ENCODE measurements at places on chromosomes 11 and 22.

DNA sequence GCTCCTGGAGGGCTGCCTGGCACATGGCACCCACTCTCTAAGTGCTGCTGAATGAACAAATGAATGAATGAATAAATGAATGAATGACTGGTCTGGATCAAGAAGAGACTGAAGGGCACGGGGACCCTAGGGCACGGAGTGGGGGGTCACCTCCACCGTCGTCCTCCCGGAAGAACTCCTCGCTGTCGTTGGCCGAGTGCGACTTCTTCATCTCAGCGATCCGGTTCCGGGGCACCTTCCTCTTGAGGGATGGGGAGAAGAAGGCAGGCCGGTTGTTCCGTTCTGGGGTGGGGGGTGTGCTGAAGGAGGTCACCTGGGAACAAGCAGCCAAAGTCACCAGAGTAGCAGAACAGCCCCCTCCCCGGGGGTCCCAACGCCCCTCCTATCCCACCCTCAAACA, 36.0 kb downstream of the NUP50 start:
- DNase-seq = no peak

DNA sequence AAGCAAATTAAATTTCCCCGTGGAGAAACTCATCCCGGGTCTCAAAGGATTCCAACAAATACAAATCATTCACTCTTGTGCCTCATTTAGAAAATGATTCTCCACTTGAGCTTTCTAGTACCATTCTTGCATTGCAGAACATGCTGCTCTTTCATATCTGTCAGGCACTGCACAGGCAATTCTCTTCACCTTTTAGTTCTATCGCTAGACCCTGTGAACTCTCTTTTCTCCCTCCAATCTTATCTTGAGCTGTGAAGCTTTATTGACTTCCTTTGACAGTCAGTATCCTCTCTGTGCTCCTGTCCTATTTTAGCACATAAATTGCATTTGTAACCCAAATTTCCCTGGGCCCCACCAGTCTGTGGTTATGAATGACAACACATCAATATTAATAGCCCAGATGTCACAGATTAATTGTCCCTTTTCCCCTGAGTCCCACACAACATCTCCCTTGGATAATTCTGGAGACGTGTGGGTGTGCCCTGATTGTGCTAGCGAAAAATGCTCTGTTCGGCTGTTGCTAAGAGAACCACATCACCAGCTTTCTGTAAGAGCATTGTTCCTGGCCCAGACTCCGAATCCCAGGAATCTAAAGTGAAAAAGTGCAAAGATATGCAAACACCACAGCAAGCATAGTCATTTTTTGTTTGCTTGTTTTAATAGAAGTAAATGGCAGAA, 22.4 kb upstream of the SC5D start:
- DNase-seq = peak; percentile 38

DNA sequence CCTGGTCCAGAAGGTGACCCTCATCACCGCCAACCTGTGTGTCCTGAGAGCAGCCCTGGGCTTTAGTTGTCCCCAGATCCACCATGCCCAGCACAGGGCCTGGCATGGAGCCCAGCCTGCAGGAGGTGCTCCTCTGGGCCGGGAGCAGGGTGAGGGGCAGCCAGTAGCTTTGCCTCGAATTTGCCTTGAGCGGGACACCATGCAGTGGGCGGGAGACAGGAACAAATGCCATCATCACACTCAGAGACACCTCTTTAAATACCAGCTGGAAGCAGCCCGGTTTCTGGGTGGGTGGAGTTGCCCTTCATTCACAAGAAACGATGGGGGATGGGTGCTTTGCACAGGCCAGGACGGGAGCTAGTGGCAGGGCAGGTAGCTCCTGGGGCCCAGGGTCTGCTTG, 19.3 kb downstream of the FLRT1 start:
- DNase-seq = no peak

- no peak for DNase-seq
Observed at GRCh38 chr11:71454470-71455113, 1.6 kb downstream of the NADSYN1 start.

DNA sequence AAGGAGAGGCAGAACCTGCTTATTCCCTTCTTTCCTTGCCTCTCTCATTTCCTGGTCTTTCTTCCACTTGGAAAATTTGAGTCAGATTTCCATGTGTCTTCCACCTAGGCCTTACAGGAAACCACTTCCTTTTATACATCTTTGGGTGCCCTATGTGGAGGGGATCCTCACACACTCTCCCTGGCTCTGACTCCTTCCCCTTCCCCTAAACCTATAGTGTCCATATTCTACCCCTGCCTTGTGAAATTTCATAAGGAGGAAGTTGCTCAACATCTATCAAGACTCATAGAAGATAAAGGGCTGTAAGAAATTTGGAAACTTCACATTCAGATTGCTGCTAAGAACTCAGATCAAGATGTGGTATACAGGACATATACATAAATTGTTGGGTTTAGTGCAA, 20.4 kb downstream of the TUG1 start:
- DNase-seq = no peak

GRCh38 chr11:111737444-111738210, 28.6 kb downstream of the PPP2R1B start:
- no peak for DNase-seq

GRCh38 chr22:36756746-36757655, 18.9 kb downstream of the IFT27 start:
- DNase-seq = no peak

DNA sequence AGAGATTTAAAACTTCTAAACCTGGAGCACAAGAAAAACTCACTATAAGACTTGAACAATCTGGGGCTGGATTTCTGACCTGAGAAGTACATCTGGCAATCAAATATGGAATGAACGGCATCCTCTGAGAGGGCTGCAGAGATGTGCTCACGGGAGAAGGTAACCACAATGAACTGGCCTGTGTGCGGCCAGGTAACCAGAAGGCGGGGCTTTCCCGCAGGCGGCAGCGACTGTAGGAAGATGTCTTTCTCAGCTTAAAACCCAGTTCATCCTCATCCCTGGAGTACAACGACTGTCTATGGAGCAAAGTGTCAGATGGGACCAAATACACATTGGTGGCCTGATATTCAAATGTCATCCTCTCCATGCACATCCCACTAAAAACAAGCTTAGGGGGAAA, 24.5 kb downstream of the MICAL3 start:
- peak; percentile 0 for DNase-seq

DNA sequence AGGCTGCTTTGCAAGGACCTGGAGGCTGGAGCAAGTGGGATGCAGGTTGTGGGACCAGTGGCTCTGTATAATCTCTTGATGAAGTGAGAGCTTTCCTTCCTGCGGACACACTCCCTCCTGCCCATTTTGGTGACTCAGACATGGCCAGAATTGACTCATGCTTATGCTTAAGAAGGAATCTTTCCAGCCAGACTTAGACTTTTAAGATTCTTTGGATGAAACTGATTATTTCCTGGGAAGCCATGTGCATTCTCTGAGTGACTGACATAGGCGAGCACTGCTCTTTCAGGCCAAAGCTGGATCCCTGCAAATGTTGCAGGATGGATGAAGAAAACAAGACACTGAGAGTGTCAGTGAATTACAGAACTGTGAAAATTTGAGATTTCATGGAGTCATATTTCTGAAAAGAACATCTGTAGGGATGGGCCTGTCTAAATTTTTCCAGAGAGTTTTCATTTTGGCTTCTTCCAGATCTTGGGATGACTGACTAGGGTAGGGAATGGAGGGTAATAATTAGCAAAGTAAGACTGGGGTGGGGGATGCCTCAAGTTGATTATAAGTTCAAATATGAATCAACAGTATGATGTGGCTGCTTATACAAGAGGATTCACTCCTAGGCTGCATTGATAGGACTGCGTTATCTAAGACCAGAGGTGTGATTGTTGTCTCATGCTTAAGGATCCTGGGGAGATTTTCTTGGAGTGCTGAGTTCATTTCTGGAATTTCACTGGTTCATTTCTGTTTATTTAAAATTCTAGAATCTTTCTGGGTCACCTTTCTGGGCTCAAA, 195.8 kb downstream of the HIPK3 start:
- DNase-seq = no peak

- no peak for DNase-seq
Observed at GRCh38 chr11:77201370-77201769, 73.3 kb downstream of the MYO7A start.

DNA sequence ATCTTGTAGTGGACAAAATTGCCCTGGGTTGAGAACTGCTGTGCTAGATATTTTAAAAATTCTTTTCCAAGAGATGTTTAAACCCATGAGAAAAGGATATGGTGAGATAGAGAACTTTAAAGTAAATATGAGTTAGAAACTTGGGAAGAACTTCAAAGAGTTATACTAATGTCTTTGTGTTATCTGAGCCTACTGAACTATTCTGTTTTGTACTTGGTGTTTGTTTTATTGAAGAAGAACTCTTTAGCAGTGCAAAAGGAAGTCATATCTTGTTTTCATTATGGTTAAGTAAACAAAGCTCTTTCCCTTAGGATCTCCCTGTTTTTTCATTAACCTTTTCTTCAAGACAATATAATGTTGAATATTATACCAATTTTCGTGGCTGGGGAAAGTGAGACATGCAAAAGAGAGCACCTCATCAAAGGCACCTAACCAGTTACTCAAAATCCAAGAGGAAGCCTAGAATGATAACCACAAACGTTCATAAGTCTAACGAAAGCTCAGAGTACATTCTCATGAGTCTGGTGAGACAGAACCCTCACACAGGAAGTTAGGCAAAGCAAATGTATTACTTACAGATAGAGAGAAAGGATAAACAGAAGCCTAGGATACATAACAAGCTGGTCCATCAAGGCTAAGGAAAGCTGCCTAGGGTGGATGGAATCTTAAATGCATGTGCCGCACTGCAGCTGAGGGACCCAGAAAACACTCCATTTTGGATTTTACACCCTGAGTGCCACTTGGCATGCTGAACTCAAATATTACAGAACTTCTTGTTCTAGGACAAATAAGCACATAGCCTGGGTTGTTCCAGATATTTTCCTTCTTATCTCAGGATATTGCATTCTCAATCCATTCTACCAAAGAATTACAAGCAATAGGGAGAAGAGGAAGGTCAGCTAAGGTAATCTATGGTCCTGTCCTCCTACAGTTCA, 112.5 kb upstream of the ANO3 start:
- DNase-seq = no peak

DNA sequence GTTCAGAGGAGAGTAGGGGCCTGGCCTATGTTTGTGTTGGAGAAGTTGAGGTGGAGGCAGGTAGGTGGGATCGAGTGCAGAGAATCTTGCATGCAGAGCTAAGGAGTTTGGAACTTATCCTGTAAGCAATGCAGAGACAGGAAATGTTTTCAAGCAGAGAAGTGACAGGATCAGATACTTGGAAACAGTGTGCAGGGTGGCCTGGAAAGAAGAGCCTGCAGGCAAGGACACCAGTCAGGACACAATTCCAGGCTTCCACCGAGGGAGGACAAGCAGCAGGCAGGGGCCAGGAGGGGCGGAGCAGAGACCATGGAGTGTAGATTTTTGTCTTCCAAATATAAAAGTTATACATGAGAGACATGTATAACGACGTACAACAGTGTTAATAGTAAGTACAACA, 26.9 kb upstream of the CECR2 start:
- no peak for DNase-seq

DNA sequence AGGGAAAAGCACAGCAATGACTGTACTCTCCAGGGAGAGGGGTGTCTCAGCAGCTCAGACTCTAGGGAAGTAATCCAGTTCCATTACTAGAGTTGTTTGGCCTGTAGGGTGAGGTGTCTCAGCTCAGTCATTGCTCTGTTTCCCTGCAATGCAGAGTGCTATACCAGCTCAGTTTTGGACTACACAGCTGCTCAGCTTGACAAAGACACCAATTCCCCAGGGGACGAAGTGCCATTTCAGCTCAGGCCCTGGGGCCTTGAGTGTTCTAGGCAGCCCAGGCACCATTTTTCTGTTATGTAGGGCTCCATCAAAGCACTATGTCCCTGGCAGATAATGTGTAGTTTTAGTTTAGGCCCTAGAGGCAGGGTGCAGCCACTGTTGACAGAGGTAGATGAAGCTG, 18.2 kb downstream of the CALCB start:
- no peak for DNase-seq

DNA sequence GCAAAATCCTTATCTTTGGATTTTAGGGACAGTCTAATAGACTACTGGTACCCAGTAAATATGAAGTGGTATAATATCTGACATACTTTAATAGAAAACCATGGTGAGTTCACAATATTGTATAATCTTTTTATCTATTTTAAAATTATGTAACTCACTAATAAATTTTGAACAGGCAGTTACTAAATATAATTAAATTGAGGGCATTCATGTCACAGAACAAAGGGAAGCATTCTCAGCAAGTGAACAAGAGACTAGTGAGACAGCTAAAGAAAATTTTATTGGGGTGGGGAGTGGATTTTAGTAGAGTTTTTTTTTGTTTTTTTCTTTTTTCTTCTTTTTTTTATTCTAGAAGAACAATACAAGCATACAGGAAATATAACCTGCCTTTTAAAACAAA, 55.0 kb downstream of the DNAJC24 start:
- DNase-seq = no peak

- DNase-seq = no peak
Observed at GRCh38 chr11:103624708-103625623, 411.5 kb upstream of the DDI1 start.

DNA sequence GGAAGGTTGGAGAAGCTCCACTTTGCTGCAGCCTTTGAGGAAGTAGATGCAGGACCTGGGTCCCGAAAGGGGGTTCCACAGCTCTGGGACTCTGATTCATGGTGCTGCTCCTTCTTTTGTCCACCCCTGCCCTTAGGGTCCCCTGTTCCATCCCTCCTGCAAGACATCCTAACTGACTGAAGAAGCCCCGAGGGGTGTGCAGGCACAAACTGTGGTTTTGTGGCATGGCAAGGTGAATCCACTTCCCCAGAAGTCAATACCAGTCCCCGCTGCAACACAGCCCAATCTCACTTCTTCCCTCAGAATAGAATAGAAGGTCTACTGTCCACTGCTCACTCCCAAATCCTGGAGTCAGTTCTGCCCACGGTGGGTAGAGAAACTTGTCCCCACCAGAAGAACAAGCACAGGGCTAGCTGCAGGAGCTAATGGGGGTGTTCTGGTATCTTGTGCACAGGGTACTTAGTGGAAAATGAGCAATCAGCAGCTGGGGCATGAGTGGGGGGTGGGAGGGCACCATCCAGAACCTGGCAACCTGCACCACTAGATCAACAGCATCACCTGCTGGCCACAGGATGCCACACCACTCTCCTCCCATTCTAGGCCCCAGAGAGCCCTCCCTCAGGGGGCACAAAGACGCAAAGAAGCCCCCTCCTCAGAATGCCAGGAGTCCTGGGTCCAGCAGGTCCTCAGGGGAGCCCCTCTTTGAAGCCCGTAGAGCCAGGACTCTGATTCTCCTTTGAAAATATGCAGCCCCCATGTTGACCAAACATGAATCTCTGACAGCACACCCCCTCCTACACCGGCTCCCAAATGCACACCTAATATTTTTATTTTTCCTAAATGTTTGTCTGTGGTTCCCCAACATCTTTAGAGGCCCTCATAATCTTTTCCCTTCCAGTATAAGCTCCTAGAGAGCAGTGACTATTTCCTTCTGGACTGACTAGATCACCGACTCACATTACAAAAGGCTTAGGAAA, 14.1 kb downstream of the SPATA19 start:
- no peak for DNase-seq

DNA sequence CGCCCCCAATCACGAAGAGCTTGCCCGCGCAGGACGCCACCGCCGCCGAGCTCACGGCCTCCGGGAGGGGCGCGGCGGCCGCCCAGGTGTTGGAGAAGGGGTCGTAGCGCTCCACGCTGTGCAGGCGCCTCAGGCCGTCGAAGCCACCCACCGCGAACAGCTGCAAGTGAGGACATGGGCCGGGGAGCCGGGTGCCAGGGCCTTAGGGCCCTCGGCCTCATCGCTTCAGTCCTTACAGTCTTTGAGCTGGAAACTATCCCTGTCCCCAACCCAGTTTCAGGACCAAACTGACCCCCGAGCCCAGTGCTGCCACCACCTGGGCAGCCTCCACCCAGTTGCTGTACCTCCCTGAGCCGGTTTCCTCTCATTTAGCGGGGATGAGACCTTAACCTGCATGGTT, 7.6 kb downstream of the KLHL35 start:
- DNase-seq = no peak

- DNase-seq = no peak
Observed at GRCh38 chr11:132944569-132944944, 587.7 kb downstream of the OPCML start.
